ENCODE measurements at places on chromosomes 6 and 20.

GRCh38 chr20:20353576-20353975 lies 14.3 kb upstream of the INSM1 start:
- DNase-seq, result no peak

DNA sequence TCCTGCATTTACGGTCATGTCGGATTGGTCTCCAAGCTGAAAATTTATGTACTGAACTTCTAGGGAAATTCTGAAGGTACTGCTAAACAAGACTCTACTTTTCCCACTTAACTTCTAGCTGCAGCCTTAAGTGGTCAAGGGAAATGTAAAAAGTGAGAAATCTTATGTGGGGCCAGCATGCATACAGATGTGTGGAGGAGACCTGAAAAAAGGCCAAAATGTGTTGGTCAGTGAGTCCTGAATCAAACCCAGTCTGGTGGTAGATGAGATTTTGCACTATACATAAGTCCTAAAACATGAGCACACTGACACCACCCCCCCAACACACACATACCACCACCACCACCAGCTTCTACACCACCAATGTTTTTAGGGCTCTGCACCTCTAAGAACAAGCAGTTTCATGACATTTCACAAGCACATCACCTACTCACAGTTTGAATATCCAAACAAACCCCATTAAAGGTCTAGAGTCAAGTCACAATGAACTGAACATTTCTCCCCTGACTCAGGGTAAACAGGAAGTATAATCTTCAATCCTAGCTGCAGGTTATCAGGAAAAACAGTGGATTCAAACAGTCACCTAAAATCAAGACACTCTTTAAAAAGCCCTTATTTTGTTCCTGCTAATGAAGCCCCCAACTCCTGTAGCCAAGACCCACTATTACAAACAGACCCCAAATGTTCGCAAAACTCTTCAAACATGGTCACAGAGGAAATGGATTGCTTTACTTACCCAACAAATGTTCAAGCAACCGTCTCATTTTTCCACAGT lies 1.6 kb downstream of the ZMYND8 start:
- no peak for DNase-seq

DNA sequence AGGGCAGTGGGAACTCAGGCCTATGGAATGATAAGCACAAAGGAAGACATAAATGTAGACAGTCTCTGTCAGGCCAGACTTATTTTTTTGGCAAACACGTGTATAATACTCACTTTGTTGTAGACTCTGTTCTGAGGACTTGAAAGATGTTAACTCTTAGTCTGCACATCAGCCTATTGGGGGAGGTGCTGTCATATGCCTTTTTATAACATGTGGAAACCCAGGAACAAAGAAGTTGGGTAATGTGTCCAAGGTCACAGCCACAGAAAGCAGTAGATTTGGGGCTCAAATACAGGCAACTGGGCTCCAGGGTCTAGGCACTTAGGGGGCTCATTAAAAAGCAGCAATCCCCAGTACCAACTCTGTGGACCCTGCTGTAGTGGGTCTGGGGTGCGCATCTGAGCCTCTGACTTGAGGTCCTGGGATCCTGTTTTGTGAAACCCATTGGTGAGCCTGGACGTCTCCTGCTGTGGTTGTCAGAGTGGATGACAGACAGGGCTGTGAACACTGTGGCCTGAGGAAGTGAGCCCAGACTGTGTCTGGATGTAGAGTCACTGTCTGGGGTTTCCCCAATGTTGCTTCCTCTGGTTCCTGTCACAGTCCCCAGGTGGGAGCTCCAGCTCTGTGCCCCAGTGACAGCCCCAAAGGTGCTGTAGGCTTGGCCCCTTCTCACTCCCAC lies 50.0 kb downstream of the CDH26 start:
- no peak for DNase-seq

GRCh38 chr6:163786995-163787671 lies 372.6 kb downstream of the QKI start:
- DNase-seq, result no peak

GRCh38 chr6:55518529-55519060 lies 60.4 kb downstream of the HMGCLL1 start:
- no peak for DNase-seq

DNA sequence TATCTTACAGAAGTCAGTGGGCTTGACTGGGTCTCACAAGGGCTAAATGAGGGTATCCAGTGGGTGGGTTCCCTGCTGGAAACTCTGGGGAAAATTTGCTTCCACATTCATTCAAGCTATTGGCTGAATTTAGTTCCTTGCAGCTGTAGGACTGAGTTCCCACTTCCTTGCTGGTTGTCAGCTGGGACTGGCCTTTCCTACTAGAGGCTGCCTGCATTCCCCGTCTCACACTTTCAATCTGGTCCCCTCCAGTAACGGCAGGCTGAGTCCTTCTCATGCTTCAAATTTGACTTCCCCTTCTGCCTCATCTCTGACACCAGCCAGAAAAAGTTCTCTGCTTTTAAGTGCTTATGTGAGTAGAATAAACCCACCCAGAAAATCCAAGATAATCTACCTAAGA lies 4.4 kb downstream of the CSNK2A1 start:
- no peak for DNase-seq

- peak; percentile 48 for DNase-seq
Measured at GRCh38 chr20:51966296-51966971, 164.1 kb upstream of the SALL4 start.

- DNase-seq, result no peak
Measured at GRCh38 chr6:22146678-22146930, 150.2 kb downstream of the PRL start.

DNA sequence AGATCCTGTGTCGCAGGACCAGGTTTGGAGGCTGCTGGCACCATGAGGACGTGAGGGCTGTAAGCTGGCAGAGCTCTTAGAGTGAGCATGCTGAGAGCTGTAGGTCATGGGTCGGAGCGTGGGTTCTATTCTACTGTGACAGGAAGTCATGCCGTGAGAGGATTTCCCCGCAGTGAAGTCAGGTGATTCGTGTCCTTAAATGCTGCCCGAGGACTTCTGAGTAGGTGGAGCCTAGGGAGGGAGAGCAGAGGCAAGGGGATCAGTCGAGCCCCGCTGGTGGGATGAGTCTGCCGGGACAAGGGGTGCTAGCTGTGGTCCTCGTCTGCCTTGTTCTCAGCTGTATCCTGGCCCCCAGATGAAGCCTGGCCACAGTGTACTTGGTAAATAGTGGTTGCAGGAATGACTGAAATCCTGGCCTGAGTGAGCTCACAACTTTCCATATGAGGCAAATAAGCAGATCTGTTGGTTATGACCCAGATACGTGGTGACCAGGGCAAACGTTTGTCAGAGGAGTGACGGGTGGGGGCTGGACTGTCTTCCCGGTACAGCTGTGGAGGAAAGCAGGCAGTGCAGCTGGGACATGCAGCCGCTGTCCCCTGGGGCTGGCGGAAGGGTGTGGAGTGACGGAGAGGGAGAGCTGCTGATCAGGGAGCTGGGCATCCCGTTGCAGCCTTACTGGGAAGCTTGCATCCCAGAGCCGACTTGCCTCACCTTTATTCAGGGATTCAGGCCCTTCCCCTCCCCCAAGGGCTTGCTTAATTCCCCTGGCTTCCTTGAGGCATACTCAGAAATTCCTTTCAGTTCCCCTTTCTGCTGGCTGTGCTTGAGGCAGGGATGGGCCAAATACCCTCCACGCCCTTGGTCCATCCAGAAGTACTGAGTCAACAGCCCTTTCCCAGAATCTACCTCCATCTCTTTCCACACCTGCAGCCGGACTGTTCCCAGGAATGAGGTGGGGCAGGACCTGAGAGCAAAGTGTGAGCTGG lies 250.9 kb upstream of the RREB1 start:
- peak; percentile 66 for DNase-seq

GRCh38 chr6:110137924-110138887 lies 41.3 kb downstream of the WASF1 start:
- no peak for DNase-seq

DNA sequence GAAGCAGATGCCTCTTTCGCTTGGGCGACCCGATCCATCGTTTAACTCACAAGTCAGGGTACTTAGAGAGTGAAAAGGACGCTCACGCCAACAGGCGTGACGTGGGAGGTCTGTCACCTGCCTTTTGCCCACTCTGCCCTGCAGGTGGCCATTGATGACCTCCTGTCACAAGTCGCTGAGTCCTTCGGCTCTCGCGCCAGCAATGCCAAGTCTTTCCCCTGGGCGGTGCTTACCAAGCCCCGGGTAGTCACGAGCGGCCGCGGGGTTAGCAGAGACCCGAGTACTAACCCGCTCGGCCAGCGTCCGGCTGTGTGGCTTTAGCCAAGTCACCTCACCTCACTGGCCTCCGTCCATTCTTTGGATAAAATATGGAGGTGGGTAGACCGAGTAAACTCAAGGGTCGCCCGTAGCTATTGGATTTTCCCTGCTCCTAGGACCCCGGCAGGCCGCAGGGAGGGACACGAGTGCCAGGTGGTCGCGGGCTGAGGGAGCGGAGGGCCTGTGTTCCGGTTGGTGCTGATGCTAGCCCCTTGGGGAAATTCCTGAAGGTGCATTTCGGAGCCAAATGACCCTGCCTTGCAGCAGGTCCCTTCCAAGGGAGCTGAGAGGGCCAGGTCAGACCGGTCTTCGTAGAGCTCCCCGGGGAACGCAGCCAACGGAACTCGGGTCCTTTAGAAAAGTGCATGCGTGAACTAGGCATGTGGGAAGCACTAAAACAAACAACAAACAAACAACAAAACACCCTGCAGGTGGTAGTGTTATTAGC lies 668 bp downstream of the PKIB start:
- DNase-seq, result peak; percentile 68

DNA sequence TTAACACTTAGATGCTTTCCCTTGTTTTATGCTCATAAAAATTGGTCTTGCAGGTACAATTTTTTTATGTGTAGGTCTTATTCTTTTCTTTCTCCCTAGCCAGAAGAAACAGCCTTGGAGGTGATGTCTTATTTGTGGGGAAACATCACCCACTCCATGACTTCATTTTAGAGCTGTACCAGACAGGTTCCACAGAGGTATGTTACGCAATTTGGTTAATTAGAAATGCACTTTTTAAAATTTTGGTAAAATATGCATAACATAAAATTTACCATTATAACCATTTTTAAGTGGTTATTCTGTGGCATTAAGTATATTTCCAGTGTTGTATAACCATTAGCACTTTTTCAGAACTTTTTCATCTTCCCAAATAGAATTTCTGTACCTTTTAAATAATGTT lies 41.3 kb downstream of the NKX2-4 start:
- DNase-seq, result no peak

GRCh38 chr20:726160-726559 lies 42.1 kb downstream of the SLC52A3 start:
- no peak for DNase-seq

DNA sequence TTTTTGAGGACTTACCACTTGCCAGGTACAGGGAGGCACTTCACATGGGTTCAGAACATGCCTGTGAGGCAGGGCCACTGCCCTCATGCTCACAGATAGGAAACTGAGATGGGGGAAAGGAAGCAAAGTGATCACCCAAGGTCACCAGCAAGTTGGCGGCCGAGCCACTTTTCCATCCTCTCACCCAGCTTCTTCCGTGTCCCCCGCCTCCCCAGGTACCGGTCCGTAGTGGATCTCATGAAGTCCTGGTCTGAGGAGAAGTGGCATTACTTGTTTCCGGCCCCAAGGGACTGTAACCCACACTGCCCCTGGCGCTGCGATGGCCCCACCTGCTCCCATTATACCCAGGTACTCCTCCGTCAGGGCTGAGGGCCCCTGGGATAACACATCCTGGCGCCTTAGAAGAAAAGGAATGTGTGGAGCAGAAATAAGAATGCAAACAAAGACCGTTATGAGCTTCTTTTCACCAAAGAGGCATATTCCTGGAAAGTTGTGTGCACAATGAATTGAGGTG lies 6.4 kb downstream of the R3HDML start:
- no peak for DNase-seq

DNA sequence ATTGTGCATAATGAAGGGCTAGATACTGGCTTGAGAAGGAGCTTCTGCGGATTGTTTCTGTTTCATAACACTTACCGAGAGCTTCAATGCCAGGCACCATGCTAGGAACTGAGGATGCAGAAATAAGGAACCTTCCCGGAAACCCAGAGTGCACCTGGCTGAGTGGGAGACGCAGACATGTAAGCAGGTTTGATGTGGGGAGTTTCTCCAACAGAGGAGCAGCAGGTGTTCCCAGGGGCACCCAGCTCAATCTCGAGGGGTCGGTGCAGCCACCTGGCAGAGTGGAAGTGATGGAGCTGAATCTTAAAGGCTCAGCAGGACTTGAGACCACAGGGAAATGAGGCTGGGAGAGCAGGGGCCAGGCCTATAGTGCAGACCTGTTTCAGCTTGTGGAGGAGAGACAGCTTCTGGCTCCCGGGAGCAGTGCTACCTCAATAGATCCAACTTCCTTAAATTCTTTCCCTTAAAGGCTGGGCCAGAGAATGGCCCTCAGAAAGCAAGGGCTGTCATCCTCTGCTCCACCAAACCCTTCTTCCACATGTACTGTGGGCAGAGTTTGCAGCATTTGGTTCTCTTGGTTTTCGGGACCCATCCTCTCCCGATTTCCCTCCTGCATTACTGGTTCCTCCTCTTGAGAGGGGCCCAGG lies 27.8 kb upstream of the SRC start:
- DNase-seq, result no peak

DNA sequence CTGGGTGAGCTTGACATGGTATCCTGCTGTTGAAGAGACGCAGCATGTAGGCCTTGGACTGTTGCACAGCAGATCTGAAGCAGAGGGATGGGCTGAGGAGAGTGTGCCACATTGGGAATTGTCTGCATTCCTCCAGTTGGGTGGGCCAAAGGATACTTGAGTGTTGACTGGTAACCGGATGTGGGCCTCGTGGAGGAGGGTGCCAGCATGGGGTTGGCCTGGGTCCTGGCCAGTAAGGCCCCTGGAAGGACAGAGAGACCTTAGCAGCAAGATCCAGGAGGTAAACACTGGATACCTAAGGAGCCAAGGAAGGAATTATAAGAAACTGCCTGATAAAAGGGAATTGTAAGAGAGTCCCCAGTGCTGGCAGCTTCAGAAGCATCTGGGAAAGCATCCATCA lies 76.9 kb downstream of the FIG4 start:
- DNase-seq, result no peak

GRCh38 chr20:20371083-20371482 lies 3.2 kb downstream of the INSM1 start:
- DNase-seq, result no peak

- DNase-seq, result no peak
Measured at GRCh38 chr6:88814909-88815308, 148.5 kb downstream of the RNGTT start.

- DNase-seq, result no peak
Measured at GRCh38 chr6:99821164-99821563, 172.9 kb downstream of the MCHR2 start.

DNA sequence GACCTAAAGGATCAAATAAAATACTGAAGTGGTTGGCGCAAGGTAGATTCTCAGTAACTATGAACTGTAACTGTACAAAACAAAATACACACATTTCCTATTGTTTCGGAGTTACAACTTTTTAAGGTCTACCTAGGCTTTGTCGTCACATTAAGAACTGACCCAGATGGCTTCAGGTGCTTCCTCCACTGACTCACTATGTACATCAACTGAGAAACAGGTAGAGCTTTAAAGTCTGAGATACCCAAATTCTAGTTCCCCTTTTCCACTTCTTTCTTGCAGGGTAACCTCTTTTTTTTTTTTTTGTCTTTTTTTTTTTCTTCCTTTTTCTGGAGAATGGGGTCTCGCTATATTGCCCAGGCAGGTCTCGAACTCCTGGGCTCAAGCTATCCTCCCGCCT lies 5.5 kb downstream of the SNRPB start:
- no peak for DNase-seq

GRCh38 chr20:39939241-39939865 lies 749.7 kb downstream of the MAFB start:
- no peak for DNase-seq

GRCh38 chr20:48716086-48716485 lies 111.7 kb downstream of the PREX1 start:
- DNase-seq, result no peak

Measured in left lobe of liver (tissue), 2 donors.